ENCODE measurements at places on chromosomes 1 and 21. TPM values are rescaled to one million over a fixed set of nuclear protein-coding genes. Genes with fewer than 3 reads are reported as not detected.

- DNase-seq = no peak
These were observed 2.4 kb upstream of the COL11A1 start for GRCh38 chr1:103110701-103111100.

PGBD5 gene
- total RNA-seq = 0.10 TPM

GRCh38 chr1:31689854-31690253, 14.0 kb downstream of the COL16A1 start:
- DNase-seq = no peak

GRCh38 chr1:84479998-84480397, 932 bp downstream of the RPF1 start:
- no peak for DNase-seq

- no peak for DNase-seq
These were observed 77.0 kb upstream of the IRF2BP2 start for GRCh38 chr1:234687011-234687410.

DNA sequence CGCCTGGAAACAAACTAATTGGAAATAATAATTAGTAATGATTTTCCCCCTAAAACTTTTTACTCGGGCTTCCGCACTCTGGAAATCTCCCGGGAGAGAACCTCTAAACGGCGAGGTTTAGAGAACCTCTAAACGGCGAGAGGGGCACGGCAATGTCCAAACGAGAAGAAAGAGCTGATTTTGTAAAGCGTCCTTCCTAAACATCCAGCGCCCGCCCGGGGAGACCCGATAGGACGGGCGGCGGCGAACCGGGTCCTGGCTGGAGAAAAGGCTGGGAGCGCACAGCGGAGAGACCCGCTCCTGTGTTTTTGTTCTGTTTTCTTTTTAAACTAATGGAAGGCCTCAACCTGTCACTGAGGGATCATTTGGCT, 1.6 kb downstream of the PAX7 start:
- no peak for DNase-seq

SLFNL1 gene
- 0.39 TPM for total RNA-seq

All from activated naive CD4-positive, alpha-beta T cell treated with anti-CD3 and anti-CD28 coated beads, Interleukin-2, amount 50 U/mL, for 72 hours (primary cell).